Memory B cell (primary cell): ENCODE measurements at places on chromosomes 5 and 9.

- peak overlapping the region; percentile 91 for H3K4me3 ChIP-seq
- peaks cover 44% of the 10 kb centered on the region for H3K4me1 ChIP-seq
- no peak for DNase-seq
- peak overlapping the region; percentile 61 for H3K27ac ChIP-seq
- H3K27me3 ChIP-seq, result peaks cover 6% of the 10 kb centered on the region
Measured at GRCh38 chr9:34988218-34989002, 1.1 kb upstream of the DNAJB5 start.

GRCh38 chr5:172144931-172145869 lies 42.8 kb downstream of the STK10 start:
- H3K27ac ChIP-seq, result peak overlapping the region; percentile 88
- peaks cover 9% of the 10 kb centered on the region for H3K36me3 ChIP-seq
- H3K4me1 ChIP-seq, result peaks cover 40% of the 10 kb centered on the region

DNA sequence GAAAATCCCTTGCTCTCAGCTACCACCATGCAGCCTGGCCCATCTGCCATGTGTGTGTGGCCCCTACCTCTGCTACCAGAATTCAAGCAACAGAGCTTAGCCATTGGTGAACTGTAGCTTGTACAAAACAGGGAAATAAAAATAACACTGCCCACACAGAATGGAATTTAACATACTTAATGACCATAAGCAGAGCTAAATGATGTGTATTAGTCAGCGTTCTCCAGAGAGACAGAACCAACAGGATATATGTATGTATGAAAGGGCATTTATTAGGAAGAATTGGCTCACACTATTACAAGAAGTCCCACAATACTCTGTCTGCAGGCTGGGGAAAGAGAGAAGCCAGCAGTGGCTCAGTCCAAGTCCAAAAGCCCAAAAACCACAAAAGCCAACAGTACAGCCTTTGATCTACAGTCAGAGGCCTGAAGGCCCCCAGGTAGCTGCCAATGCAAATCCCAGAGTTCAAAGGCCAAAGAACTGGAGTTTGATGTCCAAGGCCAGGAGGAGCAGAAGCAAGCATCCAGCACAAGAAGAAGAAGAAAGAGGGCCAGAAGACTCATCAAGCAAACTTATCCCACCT lies 318.8 kb downstream of the DNAH5 start:
- no peaks in the 10 kb centered on the region for H3K4me1 ChIP-seq
- H3K4me3 ChIP-seq, result no peak overlapping the region
- H3K36me3 ChIP-seq, result no peaks in the 10 kb centered on the region
- H3K27me3 ChIP-seq, result no peaks in the 10 kb centered on the region

GRCh38 chr9:71806901-71807307 lies 38.6 kb upstream of the CEMIP2 start:
- no peak overlapping the region for H3K4me3 ChIP-seq
- peaks cover 11% of the 10 kb centered on the region for H3K4me1 ChIP-seq
- H3K27me3 ChIP-seq, result no peaks in the 10 kb centered on the region
- H3K36me3 ChIP-seq, result no peaks in the 10 kb centered on the region

DNA sequence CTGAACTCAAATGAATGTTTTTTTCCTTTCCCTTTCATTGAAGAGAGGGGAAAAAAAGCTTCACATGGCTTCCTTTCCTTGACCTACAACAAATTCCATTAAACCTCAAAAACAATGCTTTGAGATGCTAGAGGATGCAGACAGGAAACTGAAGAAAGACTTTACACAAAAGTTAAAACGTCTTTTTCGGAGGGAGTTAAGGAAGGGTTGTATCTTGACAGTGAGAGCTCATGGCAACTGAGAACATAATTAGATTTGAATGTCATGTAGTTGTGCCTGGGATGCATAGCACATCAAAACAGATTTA lies 66.4 kb downstream of the EBF1 start:
- peaks cover 49% of the 10 kb centered on the region for H3K4me1 ChIP-seq
- H3K27ac ChIP-seq, result peak overlapping the region; percentile 84

DNA sequence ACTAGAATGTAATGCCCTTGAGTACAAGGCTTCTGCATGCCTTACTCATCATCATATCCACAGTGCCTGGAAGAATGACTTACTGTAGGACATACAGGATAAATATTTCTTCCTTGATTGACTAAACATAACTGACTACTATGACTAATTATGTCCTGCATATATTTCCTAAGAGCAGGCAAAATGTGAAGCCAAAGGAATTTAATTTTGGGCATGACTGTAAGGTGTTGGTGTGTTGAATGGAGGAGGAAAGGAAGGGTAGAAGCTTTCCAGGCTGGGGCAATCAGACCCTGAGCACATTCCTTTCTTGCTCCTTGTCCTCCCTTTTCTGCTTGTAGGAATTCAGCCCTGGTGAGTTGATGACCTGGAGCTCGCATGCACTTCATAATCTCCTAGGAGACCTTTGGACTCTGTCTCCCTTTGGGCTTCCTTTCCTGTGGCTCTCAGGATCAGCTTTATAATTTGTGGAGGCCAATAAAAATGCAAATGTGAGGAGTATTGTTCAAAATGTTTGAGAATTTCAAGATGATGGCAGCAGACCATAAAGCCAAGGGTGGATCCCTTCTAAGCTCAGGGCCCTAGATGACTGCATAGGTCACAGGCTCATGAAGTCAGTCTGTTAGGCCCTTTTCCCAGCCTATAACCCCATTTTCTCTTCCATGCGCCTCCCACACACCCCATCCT lies 174.0 kb downstream of the HMHB1 start:
- DNase-seq, result no peak
- H3K4me1 ChIP-seq, result peaks cover 3% of the 10 kb centered on the region
- no peak overlapping the region for H3K27ac ChIP-seq
- H3K36me3 ChIP-seq, result no peaks in the 10 kb centered on the region
- H3K4me3 ChIP-seq, result no peak overlapping the region

GRCh38 chr9:33116860-33117259 lies 40.4 kb upstream of the SMU1 start:
- H3K4me3 ChIP-seq, result peak overlapping the region; percentile 29
- peaks cover 28% of the 10 kb centered on the region for H3K4me1 ChIP-seq
- DNase-seq, result no peak
- H3K27me3 ChIP-seq, result no peaks in the 10 kb centered on the region
- peaks cover 27% of the 10 kb centered on the region for H3K36me3 ChIP-seq

DNA sequence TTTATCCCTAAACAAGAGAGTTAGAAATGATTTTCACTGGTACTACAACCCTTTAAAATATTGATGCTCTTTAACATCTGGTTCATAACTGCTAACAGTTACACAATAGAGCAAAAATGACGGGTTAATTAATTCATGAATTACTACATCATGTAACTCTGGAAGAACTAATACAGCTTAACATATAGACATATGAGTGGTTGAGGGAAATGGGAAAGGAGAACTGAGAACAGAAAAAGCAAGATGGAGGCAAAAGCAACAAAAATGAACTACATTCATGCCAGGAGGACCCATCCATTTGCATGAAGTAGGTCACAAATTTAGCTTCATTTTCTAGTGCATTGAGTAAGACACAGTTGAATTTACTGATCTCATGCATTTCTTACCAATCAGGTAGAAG lies 61.8 kb downstream of the C9 start:
- peaks cover 3% of the 10 kb centered on the region for H3K4me1 ChIP-seq
- DNase-seq, result no peak
- no peak overlapping the region for H3K27ac ChIP-seq
- H3K27me3 ChIP-seq, result peaks cover 2% of the 10 kb centered on the region
- H3K36me3 ChIP-seq, result peaks cover 5% of the 10 kb centered on the region
- no peak overlapping the region for H3K4me3 ChIP-seq

GRCh38 chr9:69180670-69181069 lies 6.6 kb downstream of the TJP2 start:
- H3K4me1 ChIP-seq, result peaks cover 10% of the 10 kb centered on the region
- H3K27me3 ChIP-seq, result peaks cover 3% of the 10 kb centered on the region
- no peak for DNase-seq
- H3K36me3 ChIP-seq, result no peaks in the 10 kb centered on the region

DNA sequence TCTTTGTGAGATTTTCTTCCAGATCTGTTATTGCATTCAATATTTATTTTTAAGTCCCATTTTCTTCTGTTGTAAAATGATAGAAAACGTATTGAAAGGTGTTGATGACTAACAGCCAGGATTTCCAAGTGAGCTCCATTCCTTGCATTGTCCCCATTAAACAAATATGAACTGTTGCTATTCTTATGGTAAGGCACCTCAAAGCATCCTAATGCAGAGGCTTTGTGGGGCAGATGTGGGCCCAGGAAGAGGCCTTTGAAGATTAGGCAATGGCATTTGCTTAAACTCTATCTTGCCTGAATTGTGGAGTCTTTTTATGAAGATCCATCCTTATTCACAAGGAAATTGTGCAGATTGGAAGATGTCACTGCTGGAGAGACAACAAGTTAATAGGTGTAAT lies 38.9 kb downstream of the NTRK2 start:
- H3K4me1 ChIP-seq, result peaks cover 4% of the 10 kb centered on the region
- DNase-seq, result no peak
- no peak overlapping the region for H3K27ac ChIP-seq
- no peaks in the 10 kb centered on the region for H3K27me3 ChIP-seq

- no peaks in the 10 kb centered on the region for H3K36me3 ChIP-seq
- H3K4me3 ChIP-seq, result no peak overlapping the region
- H3K27me3 ChIP-seq, result peaks cover under 1% of the 10 kb centered on the region
- H3K4me1 ChIP-seq, result no peaks in the 10 kb centered on the region
Measured at GRCh38 chr9:108078811-108079210, 589.2 kb upstream of the KLF4 start.

DNA sequence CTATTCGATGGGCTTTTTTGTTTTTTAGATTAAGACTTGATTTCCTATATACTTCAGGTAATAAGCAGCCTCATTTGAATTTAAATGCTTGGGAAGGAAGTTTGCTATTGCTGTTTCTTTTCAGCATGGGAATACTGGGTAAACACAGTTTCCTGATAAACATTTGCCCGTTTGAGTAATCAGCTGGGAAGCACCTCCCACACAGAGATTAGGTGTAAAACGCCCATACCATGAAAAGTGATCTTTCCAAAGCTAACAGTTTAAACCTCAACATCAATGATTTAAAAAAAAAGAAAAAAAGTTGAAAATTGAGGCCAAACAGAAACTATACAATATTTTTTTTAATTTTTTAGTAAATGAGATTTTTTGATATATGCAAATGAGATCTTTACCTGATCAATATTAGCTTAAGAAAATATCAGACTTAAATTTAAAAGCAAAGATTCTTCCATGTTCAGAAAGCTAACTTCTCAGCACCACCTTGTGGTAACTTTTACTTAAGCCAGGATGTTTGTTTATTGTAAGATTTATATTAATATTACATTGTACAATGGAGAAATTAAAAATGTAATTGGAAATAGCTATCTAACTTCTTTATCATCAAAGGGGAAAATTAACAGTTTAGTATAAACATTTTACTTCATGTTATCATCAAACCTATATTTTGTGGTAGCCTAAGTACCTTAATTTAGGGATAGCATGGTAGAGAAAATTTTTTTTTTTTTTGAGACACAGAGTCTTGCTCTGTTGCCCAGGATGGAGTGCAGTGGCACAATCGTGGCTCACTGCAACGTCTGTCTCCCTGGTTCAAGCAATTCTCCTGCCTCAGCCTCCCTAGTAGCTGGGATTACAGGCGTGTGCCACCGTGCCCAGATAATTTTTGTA lies 39.8 kb downstream of the F2RL2 start:
- H3K27me3 ChIP-seq, result no peaks in the 10 kb centered on the region
- no peak for DNase-seq
- no peak overlapping the region for H3K4me3 ChIP-seq
- H3K36me3 ChIP-seq, result no peaks in the 10 kb centered on the region
- no peaks in the 10 kb centered on the region for H3K4me1 ChIP-seq

- no peak for DNase-seq
- H3K36me3 ChIP-seq, result peaks cover 25% of the 10 kb centered on the region
- H3K4me1 ChIP-seq, result no peaks in the 10 kb centered on the region
Measured at GRCh38 chr5:83204651-83205050, 127.3 kb downstream of the XRCC4 start.

DNA sequence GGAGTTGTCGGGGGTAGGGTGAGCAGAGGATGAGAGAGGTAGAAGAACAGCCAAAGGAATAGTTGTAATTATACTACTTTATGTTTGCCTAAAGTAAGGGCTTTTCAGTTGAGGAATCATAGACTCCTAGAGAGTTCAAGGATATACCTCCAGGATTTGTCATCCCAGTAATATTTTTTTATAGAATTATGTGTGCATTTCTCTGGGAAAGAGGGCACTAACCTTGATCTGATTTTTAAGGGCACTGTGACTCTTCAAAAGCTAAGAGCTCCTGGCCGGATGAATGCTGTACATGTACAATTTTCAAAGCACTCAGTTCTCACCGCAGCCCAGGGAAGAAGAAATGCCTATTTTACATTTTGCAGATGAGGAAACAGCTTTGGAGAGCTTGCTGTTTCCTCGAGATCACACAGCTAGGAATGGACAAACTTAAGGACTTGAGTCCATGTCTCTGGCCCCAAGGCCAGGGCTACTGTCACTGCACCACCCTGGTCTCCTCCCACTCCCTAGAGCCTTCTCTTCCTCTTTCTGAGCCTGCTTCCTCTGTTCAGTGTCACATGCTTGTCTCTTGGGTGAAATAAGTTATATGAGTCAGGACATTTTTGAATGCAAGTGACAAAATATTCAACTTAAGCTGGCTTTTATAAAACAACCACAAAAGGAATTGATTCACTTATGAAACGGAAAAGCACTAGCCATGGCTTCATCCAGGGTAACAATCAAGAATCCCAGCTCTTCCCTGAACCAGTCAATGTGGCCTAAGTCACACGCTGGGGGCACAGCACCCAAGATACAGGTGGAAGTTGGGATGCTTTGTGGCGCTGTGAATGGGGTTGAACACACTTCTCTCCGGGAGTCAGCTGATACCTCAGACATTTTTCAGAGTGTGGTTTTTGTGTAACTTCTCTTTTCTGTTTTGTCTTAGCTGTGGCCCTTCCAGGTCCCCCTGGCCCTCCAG lies 45.7 kb upstream of the TGFBR1 start:
- no peaks in the 10 kb centered on the region for H3K27me3 ChIP-seq
- DNase-seq, result peak; percentile 45
- no peaks in the 10 kb centered on the region for H3K36me3 ChIP-seq

- H3K27ac ChIP-seq, result no peak overlapping the region
- no peaks in the 10 kb centered on the region for H3K27me3 ChIP-seq
- H3K4me3 ChIP-seq, result no peak overlapping the region
- H3K36me3 ChIP-seq, result no peaks in the 10 kb centered on the region
- DNase-seq, result no peak
Measured at GRCh38 chr5:79168031-79168430, 56.4 kb downstream of the BHMT start.

DNA sequence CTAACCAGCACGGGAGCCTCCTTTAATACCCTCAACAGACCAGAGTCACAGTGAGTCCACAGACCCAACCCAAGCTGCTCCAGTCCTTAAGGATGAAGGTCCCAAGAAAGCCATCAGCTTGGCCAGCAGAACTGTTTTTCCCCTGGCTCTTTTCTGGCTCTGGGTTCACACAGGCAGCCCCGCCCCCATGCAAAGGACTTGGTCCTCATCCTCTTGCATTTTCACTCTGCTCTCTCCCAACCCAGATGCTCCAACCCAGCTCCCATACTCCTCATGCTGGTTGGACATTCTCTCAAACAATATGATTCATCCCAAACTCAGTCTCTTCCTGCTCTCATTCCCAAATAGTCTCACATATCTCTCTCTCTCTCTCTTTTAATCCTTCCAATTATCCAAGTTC lies 74.2 kb upstream of the SPOCK1 start:
- no peaks in the 10 kb centered on the region for H3K4me1 ChIP-seq
- no peak overlapping the region for H3K27ac ChIP-seq
- H3K4me3 ChIP-seq, result no peak overlapping the region
- peaks cover 14% of the 10 kb centered on the region for H3K27me3 ChIP-seq
- no peaks in the 10 kb centered on the region for H3K36me3 ChIP-seq
- no peak for DNase-seq
